AG09319 (cell line): ENCODE measurements at places on chromosomes 2 and 18.

- DNase-seq: no peak
These were observed 197.4 kb downstream of the VAPA start for GRCh38 chr18:10111191-10111590.

DNA sequence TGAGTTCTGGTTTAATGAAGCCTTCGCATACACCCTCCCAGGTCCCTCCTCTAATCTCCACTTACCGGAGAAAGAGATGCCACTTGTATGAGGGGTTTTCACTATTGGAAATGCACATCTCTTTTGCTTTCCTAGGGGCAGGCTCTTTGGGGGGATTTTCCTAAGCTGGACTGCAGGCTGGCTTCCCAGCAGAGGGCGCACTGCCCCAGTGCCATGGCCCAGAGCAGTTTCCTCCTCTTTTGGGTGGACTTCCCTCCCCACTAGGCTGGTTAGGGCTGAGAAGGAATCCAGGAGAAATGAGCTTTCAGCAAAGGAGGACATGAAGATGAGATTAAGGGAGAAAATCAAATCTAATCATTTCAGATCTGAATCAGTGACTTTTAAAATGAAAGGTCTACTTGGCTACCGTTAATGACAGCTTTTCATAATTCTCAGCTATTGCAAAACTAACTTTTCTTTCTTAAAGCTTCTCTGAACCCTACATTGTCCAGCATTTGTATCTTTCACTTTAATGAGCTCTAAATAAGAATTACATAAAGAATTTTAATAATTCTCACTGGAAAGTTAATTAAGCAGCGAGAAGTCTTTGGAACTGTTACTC, 784.1 kb upstream of the FANCL start:
- no peak for DNase-seq

DNA sequence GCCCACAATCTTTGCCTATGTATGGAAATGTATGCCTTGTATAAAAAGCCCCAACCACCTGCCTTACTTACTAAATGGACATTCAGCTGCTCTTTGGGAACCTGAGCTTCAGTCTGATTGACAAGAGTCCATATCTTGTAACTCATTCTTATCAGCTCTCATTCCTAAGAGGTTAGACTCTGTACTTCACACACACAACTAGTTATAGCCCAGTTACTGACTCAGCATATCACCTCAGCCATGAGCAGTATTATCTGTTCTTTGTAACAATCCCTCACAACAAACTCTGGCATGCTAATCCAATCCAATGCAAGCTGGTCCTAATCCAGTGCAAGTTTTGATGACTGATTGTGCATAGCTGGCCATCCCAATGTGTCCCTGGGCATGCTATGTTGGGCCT, 250.6 kb downstream of the RIT2 start:
- DNase-seq: no peak

- no peak for DNase-seq
These were observed 9.2 kb upstream of the CD28 start for GRCh38 chr2:203697190-203697589.

GRCh38 chr2:38806015-38806732, 28.2 kb downstream of the GEMIN6 start:
- DNase-seq: no peak

DNA sequence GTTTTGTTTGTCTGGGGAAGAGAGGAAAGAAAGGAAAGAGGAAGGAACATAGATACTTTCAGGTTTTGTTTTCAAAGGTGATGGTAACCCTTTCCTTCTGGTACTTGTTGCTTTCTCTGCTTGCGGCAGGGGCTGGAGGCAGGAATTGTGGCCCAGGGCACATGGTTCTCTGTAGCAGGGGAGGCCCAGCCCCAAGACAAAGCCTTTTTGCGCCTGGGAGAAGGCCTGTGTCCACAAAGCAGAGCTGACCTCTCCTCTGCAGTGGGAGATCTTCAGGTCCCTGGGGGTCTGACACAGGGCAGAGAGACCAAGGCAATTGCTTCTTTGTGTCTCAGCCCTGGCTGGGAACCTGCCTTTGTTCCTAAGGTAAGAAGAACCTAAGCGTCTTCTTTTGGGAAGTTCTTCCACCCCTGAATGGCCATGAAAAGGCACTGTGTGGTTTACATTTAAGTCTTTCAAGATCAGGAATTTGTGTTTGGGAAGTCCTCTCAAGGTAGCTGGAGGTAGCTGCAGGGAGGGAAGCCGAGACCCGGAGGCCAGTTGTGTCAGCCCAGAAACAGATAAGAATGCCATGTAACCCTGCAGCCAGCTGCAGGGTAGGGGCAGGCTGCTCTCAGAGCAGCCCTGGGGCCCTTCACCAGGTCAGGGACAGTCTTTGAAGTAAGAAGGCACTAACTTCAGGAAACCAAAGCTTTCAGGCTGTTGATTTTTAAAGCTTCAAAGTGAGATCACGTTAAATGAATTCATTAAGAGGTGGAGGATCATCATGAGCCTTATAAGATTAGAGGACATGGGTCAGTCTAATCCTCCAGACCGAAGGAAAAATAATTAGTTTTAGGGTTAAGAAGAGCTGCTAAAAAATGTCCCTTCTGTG, 119.3 kb downstream of the STPG4 start:
- DNase-seq: no peak

GRCh38 chr18:11310476-11311086, 161.2 kb upstream of the PIEZO2 start:
- DNase-seq: no peak

DNA sequence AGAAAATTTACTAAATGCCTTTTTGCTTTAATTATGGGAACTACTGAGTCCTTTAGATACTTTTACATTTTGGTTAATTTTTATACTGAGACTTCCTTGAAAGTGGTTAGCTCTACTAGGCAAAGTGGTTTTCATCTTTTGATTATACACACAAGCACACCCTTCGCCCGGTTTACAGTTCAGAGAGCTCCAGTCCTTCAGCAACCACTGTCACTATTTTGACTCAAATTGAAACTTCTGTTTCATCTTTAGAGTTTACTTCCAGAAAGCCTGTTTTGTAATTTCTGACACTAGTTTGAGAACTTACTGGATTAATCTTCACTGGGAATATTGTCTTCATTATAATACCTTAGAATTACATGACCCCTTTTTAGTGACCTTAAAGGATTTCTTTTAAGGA, 140.3 kb upstream of the FOSL2 start:
- DNase-seq: no peak

DNA sequence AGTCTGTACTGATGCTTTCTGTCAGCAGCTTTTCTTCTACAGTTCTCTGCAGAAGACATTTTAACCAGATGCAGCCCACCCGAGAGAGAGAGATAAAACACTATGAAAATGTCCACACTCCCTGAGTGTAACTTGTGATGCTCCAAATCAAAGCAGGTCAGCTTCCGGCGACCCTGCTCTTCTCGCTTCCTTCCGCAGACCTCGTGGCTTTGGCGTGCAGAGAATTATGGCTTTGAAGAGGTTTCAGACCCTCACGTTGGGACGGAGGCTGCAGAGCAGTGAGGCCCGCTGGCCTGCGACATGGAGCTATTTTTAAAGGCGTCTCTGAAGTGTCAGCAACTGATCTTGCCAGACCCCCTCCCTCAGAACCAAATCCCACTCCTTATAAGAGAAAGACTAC, 41.8 kb downstream of the TMEM163 start:
- DNase-seq: no peak

GRCh38 chr2:7706791-7707190, 789.6 kb downstream of the RNF144A start:
- no peak for DNase-seq

DNA sequence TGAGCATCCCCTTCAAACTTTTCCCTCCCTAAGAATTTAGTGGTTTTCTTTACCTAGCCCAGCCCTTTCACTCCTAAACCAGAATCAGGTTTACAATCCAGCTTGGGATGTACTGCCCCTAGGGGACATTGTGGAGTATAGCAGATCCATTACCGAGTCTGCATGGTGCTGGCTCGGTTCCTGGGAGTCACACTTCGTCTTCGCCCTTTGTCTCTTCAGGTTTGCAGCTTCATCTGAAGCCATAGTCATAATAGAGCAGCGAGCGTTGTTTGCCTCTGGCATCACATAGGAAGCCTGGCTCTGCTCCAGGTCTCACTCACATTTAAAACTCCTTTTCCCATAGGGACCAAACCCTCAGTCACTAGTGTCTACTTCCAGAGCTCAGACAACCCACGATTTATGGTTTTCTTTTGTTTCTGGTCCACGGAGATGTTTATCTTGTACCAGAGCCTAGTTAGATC, 16.8 kb upstream of the LYPD6 start:
- no peak for DNase-seq

- no peak for DNase-seq
These were observed 591 bp downstream of the SLC16A14 start for GRCh38 chr2:230068016-230068650.

GRCh38 chr2:193690572-193690971, 1495.8 kb upstream of the TMEFF2 start:
- DNase-seq: no peak

DNA sequence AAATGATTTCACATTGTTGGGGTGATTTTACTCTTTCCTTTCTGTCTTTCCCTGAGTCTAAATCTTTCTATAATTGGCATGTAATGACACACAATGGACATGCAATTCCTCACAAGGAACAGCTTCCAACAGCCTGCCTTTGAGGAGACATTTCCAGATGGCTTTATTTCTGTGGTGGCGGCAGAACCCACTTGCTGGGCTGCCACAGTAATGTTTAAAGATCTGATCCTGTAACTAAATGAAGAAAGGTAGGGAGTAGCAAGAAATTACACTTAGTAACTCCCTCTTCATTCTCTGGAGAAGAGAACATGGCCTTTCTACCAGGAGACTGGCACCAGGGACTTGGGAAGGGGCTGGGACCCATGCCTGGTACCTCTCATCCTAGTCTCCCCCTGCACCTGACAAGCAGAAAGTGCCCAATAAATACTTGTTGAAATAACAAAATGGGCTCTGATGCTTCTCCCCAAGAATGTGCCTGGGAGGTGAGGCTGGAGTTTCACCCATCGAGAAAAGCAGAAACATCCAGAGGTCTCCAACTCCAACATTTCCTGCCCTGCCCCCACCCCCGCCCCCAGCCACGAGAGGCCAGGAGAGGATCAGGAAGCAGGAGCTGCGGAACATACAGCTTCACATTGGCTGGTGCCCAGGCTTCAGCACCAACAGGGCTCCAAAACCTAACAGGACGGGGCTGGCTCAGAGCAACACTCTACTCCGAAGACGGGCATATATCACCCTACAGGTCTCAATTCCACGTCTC, 92.1 kb downstream of the PXDN start:
- no peak for DNase-seq

DNA sequence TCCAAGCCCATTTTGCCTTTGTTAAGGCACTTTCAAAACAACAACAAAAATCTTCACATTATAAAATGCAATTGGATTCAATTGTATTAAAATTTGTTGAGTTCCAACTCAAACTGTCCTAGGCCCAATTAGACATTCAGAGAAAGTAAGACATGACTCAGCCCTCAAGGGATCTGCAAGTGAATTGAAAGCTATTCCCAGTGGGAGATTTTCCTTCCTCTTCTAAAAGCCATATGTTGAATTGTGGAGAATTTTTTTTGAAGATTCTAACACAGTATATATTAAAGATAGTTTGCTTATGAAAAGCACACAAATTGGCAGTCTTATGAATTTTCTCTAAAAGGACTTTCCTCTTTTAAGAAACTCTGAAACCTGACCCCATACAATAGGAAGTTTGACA, 268.0 kb upstream of the PARD3B start:
- no peak for DNase-seq

DNA sequence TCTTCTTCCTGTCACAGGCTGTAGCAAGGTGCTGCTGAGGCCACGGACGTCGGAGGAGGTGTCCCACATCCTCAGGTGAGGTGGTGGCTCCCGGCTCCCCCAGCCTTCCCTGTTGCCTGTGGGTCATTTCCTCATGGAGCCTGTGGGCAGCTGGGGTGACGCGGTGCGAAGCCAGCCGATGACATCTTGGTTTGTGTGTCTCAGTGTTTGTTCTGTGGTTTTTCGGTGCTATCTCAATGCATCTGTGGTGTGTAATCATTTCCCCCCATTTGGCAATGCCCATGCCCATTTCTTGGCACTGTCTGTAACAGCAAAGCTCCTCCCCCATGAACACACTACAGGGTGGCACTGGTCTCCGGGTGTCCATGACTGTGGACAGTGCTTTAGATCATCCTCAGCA, 6.6 kb downstream of the D2HGDH start:
- no peak for DNase-seq

- no peak for DNase-seq
These were observed 93.5 kb upstream of the PARD3B start for GRCh38 chr2:204451766-204452165.

- DNase-seq: no peak
These were observed 725.8 kb downstream of the SATB2 start for GRCh38 chr2:198731842-198732399.

- no peak for DNase-seq
These were observed 72.9 kb downstream of the EN1 start for GRCh38 chr2:118774458-118775133.

DNA sequence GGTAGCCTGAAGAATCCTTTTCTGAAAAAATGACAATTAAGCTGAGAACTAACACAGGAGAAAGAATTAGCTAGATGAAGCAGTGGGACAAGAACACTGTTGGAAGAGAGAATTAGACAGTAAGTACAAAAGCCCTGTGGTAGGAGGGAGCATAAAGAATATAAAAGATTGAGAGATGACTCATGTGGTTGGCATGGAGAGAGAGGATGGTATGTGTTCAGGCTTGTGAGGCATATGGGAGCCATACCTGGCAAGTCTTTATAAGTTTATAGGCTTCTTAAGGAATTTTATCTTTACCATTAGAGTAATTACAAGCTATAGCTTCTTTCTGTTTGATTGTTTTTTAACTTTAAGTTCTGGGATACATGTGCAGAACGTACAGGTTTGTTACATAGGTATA, 325.0 kb downstream of the ARL6IP6 start:
- no peak for DNase-seq

DNA sequence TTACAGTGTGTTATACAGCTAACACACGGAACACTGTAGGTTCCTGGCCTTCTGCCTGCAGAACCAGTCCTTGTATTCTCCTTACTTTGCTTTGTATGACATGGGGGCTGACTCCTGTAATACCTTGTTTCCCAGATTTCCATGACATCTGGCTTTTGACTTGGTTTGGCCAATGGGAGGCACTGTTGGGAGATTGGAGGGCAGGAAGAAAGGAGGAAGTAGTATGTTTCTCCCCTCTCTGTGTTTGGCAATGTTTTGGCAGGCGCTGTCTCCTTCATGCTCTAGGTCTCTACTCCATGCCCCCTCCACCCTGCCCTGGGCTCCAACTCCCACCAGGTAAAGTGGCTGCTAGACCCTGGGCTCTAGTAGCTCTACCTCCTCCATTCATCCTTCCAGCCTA, 331.1 kb upstream of the SLC14A2 start:
- DNase-seq: no peak

DNA sequence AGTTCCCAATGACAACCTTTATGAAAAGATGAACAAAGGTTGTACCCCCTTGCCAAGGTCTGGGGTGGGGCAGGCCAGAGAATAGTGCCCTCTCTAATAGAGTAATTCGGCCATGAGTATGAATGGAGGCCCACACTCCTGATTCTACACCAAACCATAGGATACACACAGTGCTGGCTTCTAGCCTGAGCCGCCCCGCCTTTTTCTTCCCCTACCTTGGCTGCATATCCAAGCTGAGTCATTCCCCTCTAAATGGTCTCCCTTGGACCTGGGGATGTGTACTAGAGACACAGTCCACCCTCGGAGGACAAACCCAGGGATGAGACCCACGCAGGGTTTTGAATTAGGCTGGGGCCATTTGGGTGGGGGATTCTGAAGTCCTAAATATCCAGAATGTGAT, 107.2 kb upstream of the CAPN13 start:
- no peak for DNase-seq

GRCh38 chr18:56200381-56200911, 437.9 kb downstream of the TXNL1 start:
- DNase-seq: no peak

GRCh38 chr2:197445746-197446145, 7.6 kb upstream of the COQ10B start:
- DNase-seq: no peak

GRCh38 chr2:29114586-29114945, 649 bp upstream of the CLIP4 start:
- DNase-seq: no peak
